ENCODE measurements at places on chromosomes 7 and 10.

DNA sequence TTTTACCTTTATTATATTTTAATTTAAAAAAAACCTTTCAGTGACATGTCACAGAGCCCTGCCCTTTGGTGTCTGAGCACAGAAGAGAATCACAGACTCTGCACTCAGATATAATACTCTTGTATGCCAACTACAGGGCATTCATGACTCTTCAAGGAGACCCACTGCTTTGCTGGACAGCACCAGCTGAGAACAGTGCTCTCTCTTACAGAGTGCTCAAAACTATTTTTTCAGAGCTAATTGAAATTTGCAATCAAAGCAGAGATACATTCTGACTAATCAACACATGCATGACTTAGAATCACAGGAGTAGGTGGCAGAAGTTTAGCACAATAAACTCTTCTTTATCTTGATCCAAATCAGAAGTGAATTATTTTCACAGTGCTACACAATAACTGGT, 99.1 kb downstream of the OSBPL3 start:
- DNase-seq, result no peak

GRCh38 chr7:151520419-151521261, 945 bp upstream of the RHEB start:
- DNase-seq, result peak; percentile 57

DNA sequence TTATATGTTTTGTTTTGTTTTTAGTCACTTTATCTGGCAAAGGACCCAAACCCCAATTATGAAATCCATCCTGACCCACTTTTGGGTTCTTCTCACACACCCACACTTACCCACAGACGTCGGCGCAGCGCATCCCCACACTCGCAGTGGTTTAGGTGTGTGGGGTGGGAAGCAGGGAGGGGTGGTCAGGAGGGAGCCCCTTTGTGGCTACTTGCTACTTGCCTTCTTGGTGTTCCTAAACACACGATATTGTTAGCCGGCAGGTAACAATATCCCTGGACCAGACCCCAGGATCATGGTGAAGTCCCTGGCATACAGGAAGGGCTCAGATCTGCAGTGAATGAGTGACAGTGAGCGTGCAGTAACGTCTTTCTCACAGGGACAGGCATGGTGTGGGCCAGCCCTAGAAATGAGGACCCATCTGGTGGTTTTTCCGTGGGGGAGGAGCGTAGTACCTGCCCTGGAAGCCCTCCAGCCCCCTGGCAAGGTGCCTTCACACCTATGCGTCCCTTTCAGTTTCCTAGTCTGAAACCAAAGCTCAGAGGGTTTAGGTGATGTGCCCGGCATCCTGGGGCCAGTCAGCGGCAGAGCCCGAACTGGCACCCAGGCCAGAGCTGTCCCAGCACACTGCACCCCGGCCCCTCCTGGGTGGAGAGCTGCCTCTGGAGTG, 4.4 kb downstream of the SPOCK2 start:
- no peak for DNase-seq

- no peak for DNase-seq
Measured at GRCh38 chr7:65264258-65264657, 109.4 kb upstream of the ZNF92 start.

- no peak for DNase-seq
Measured at GRCh38 chr10:124952123-124952522, 10.2 kb downstream of the ZRANB1 start.

DNA sequence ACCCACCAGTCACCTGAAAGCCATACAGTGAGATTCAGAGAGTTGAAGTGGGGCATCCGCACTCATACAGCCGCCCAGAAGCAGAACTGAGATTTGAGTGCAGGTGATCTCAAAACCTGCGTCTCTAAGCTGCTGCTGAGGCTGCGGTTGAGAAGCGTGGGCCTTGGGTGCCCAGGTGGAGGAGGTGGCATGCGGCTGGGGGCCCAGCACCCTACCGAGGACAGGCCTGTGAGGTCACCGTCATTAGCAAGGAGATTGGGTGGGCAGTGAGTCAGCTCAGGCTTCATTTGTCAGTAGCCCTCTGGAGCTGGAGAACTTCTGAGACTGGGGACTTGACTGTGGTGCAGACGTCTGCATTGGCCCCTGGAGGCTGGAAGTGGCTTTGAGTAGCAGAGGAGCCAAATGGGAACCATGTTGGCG, 29.8 kb downstream of the ZMIZ1 start:
- DNase-seq, result peak; percentile 41

- DNase-seq, result peak; percentile 83
Measured at GRCh38 chr10:22682237-22683139, 31.9 kb downstream of the PIP4K2A start.

DNA sequence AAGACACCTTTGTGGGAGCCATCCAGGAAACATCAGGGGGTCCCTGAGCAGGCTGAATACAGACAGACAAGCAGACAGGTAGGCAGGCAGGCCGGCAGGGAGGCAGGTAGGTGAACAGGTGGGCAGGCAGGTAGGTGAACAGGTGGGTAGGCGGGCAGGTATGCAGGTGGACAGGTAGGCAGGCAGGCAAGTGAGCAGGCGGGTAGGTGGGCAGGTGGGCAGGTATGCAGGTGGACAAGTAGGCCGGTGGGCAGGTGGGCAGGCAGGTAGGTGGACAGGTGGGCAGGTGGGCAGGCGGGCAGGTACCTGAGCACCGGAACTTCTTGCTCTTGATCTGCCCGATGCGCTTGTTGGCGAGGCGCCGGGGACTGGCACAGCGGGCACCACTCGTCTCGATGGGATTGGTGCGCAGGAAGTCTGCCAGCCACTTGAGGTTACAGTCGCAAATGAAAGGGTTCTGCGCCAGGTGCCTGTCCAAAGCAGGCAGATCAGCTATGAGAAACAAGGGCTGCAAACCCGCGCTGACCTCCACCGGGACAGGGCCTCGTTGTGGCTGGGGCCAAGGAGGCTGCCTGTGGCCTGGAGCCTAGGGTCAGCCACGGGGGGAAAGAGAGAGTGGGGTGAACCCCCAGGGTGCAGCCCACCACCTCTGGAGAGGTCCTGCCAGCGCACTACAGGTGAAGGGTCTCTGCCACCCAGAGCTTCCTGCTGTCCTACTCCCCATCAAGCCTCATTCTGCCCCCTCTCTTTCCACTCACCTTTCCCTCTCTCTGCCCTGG, 136.9 kb downstream of the SLIT1 start:
- no peak for DNase-seq

- no peak for DNase-seq
Measured at GRCh38 chr7:80197627-80198026, 63.0 kb downstream of the GNAI1 start.

- no peak for DNase-seq
Measured at GRCh38 chr7:98877692-98878364, 504 bp upstream of the TRRAP start.

DNA sequence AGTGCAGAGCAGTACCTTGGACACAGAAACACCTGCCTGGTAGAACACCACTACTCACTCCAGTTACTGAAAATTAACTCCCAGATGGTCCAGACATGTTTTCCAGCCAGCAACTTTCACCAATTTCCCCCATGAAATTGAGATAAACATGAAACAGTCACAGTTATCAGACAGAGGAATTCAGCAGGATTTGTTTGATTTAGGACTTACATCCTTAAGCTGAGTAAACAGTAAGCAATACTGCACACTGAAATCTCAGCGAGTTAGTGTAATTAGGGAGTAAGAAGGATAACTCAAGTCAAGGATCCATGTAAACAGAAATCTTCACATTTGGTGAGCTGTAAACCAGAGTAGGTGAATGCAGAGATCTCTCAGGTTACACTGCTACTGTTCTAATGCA, 353.5 kb downstream of the ELMO1 start:
- DNase-seq, result no peak

- DNase-seq, result no peak
Measured at GRCh38 chr10:130432850-130433249, 296.7 kb downstream of the GLRX3 start.

All from kidney tubule cell (primary cell).